ENCODE measurements at places on chromosomes 5 and 9.

- DNase-seq, result no peak
Measured at GRCh38 chr9:14500705-14501104, 186.8 kb upstream of the NFIB start.

- DNase-seq, result no peak
Measured at GRCh38 chr5:93741136-93741811, at the start of gene POU5F2. TSS of gene POU5F2 (minus strand) at chr5:93741600. CDS start at chr5:93741563, 37 bp downstream.

DNA sequence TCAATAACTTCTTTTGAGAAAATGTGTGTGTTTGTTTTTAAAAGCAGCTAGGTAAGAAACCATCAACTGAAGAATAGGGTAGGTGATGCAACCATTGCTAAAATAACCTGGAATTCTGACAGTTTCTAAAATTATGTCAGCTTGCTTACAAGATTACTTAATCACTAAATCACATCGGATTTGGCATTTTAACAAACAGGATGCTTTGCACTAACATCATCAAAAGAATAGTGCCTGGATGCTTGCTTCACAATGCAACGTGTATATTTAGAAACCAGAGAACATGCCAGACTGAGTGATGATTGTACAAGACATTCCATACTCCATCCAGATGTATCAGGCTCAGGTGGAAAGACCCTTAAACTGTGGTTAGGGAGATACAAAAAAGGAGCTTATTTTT, 43.9 kb downstream of the PAM start:
- DNase-seq, result no peak

GRCh38 chr5:83653669-83654068, 67.0 kb downstream of the HAPLN1 start:
- DNase-seq, result no peak

DNA sequence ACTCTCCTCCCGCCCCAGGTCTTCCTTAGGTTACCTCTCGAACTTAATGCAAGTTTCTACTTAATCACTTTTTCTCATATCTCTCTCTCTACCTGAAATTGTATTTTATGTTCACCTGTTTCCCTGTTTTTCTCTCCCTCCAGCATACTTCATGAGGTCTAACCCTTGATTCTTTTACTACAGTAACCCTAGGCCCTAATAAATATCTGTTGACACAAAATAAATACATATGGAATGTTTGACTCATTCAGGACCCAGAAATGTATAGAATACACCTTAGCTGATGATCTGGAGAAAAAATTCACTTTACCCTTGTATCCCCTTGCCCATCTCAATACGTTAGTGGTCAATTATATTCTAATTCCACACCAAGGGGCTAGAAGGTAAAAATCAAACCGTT, 250.9 kb upstream of the PTGER4 start:
- no peak for DNase-seq

- DNase-seq, result no peak
Measured at GRCh38 chr5:124572971-124573370, 173.5 kb downstream of the ZNF608 start.

DNA sequence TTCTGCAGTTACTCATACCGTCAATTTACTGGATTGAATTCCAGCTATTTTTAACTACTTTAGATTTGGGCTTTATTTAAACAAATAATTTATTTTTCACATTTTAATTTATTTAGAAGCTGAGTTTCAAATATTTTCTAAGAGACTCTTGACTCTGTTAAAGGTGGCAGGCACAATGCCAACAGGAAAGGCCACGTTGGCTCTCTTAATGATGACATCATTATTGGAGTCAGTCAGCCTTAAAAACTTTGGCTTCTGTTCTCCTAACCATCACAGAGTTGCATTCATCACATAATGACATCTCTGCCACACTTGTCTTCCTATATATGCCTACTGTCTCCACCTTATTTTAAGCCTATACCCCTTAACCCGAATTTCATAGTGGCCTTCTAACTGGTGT, 172.3 kb upstream of the PLPPR1 start:
- no peak for DNase-seq

DNA sequence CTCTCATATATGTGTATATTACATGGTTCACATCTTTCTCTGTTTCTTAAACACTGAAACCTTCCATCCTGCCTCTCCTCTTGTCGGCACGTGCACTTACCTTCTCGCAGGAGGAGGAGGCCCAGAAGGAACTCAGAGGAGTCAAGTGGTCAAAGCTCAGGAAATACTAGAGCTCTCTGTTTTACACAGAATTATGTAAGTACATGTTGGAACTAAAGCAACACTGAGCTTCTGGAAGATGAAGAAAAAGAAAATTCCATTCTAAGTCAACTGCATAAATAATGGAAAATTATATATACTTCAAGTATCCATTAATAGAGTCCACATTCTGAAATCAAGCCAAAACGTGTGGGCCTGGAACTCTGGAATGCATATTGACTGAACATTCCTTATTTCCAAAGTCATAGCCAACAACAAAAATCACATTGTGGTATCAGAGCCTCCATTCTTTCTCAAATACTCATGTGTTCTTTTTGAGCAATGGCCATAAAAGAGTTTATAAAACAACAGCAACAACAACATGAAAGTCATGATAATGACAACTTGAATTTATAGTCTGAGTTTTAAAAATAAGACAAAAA, 121.5 kb upstream of the RAI14 start:
- no peak for DNase-seq

DNA sequence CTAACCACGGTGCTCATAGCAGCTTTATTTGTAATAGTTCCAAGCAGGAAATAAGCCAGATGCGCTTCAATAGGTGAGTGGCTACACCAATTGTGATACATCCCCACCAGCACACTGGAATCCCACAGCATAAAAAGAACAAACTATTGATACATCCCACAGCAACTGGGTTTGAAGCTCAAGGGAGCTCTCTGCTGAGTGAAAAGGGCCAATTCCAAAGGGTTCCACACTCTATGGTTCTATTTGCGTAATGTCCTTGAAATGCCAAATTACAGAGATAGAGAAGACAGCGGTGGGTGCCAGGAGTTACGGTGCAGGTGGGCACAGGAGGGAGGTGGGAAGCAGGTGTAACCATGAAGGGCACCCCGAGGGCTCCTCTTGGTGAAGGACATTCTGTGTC, 155.3 kb upstream of the PPP1R26 start:
- no peak for DNase-seq

DNA sequence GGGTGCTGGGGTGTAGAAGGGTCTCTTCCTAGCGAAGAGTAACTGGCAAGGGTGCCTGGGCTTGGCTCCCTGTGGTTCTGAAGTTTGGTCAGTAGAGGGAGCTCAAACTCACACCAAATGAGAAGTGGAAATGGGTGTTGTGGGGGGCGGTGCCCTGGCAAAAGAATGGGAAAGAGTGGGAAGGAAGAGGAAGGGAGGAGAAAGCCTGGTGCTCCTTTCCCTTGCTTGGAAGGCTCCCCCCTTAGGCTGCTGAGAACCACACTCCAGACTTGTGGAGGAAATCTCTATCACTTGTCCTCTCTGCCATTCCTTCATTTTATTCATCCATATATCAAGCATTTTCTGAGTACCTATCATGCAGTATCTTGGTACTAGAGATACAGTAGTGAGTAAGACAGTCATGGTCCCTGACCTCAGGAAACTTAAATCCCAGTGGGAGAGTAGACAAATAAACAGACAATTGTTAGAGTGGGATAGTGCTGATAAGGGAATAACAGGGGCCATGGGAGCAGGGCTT, 13.0 kb downstream of the SLC4A9 start:
- peak; percentile 13 for DNase-seq

- no peak for DNase-seq
Measured at GRCh38 chr5:103623425-103623824, 60.8 kb upstream of the NUDT12 start.

DNA sequence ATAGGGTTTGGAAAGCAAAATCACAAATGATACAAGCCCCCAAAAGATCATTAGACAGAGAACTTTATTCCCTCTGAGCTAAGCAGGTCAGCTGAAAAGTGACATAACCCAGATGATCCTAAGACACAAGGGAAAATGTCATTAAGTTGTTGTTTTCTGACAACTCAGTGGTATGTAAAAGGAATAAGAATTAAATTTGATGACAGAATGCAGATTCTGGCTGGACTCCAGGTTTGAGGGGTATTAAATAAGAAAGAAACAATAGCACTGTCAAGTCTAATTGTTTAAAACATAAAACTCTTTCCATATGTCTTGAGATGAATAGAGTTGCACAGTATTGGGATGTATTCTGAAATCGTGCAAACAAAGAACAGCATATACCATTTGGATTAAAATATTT, 429.9 kb downstream of the CAAP1 start:
- DNase-seq, result no peak

- no peak for DNase-seq
Measured at GRCh38 chr5:175790796-175791195, 80.6 kb upstream of the CPLX2 start.

GRCh38 chr5:172793577-172794488, 22.8 kb upstream of the DUSP1 start:
- no peak for DNase-seq

DNA sequence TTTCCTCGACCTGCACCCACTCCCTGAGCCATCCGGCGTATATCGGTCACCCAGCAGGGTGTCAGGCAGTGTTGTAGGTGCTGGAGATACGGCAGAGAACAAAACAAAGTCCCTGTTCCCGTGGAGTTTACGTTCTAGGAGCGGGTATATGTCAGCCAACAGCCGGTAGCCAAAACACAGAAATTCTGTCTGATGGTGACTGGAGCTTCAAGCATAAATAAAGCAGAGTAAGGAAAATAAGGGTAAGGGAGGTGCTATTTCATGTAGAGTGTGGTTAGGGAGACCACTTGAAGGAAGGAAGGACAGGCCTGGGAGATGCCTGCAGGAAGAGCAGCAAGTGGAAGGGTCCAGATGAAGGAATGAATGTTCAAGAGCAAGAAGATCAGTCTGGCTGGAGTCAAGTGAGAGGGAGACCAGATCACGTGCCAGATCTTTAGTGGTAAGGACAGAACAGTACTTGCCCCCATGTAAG, 783 bp upstream of the ZFR start:
- DNase-seq, result no peak

- DNase-seq, result no peak
Measured at GRCh38 chr9:114935119-114935518, 4.7 kb upstream of the TNFSF8 start.

- DNase-seq, result no peak
Measured at GRCh38 chr5:138264183-138264582, 10.2 kb downstream of the GFRA3 start.

DNA sequence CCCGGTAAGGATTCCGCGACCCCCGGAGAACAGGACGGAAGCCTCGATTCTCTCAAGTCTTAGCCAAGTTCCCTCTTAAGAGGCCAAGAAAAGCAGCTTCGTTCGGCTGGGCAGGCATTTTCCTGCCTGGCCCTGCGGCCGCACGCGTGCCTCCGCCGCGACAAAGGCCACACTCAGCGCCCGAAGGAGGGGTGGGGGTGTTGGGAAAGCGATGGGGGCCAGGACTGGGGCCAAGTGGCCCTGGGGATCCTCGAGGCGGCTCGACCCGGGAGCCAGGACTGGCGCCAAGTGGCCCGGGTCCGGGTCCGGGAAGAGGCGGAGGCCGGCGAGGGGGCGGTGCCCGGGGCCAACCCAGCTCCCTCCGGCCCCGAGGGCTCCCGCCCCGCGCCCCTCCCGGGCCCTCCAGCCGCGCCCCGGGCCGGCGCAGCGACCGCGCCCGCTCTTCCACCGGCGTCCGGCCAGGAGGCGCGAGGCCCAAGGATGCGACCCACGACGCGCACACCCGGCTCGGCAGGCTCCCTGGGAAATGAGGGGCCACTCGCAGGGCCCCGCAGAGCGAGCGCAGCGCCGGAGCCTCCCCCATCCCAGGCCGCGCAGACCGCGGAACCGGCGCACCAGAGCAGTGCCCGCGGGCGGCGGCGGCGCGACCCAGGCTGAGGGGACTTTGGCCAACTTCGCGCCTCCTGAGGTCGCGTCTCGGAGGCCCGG, 756 bp downstream of the VAV2 start:
- no peak for DNase-seq

- DNase-seq, result no peak
Measured at GRCh38 chr5:4700871-4701270, 439.3 kb upstream of the ADAMTS16 start.

DNA sequence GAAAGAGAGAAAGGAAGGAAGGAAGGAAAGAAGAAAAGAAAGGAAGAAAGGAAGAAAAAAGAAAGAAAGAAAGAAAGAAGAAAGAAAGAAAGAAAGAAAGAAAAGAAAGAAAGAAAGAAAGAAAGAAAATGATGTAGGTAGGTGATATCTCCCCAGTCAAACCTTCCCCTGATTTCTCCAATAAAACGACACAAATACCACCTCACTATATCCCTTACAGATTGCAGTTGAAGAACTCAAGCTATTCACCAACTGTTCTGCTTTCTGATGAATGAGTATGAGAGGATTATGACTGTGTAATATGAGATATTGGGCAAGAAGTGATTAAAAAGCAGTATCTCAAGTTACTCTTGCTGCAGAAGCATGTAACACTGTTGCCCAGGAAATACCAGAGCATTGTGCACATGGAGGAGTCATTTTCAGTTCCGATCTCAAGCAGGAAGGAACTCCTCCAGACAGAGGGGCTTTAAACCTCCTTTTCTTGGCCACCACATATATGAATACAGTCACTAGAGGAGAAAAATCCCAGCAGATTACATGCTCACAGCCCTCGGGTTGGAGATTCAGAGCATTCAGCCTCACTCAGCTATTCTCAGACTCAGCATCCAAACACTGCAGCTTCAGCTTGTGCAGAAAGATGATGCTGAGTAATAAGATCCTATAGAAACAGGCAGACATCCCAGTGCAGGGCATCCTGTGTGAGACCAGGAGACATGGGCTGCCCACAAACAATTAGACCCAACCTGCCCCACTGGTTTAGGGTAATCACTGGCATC, 61.4 kb downstream of the UGCG start:
- peak; percentile 97 for DNase-seq

GRCh38 chr5:148719605-148720004, 65.3 kb upstream of the HTR4 start:
- DNase-seq, result no peak

- DNase-seq, result no peak
Measured at GRCh38 chr5:133114933-133115310, 63.1 kb downstream of the HSPA4 start.
